B cell (primary cell): ENCODE measurements at places on chromosomes 7 and 10.

DNA sequence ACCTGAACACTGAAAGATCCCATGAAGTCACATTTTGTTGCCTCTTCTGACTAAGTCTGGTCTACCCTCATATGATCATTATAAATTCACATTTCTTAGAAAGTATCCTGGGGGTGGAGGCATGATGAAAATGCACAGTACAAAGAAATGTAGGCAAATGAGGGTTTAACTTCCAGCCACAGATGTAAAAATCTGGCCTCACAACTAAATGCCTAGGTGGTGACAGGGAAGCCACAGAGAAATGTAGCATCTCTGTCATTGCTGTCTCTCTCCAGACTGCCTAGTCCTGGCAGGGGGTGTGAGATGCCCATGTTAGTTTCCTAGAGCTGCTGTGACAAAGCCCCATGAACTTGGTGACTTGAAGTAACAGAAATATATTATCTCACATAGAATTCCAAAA lies 395.9 kb downstream of the SORCS3 start:
- no peak for DNase-seq

DNA sequence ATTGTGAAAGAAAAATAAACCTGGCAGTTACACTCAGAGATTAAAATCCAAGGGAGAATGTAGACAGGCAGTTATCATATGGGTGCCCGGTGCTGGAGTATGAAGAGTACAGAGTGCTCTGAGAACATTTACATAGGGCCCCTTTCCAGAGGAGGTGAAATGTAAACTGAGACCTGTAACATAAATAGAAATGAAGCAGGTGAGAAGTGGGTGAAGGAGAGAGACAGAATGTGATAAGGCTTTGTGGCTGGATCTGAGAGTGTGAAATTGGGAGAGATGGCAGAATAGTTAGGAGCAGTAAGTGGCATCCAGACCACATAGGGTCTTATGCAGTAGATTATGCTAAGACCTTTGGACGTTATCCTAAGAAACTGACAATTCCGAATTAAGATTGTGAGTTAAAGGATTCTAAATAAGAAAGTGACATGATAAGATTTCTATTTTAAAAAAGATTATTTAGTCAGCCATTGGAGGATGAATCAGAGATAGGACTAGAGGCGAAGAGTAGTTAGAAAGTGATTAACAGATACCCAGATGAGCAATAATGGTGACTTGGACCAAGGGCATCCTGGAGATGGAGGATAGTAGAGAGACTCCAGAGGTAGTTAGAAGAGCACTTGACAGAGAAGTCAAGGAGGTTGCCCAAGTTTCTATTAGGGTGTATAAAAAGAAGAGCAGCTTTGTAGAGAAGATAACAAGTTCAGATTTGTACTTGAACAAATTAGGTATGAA lies 36.7 kb downstream of the DNAH11 start:
- no peak for DNase-seq

GRCh38 chr7:151679071-151679708 lies 159.5 kb upstream of the RHEB start:
- DNase-seq: no peak

DNA sequence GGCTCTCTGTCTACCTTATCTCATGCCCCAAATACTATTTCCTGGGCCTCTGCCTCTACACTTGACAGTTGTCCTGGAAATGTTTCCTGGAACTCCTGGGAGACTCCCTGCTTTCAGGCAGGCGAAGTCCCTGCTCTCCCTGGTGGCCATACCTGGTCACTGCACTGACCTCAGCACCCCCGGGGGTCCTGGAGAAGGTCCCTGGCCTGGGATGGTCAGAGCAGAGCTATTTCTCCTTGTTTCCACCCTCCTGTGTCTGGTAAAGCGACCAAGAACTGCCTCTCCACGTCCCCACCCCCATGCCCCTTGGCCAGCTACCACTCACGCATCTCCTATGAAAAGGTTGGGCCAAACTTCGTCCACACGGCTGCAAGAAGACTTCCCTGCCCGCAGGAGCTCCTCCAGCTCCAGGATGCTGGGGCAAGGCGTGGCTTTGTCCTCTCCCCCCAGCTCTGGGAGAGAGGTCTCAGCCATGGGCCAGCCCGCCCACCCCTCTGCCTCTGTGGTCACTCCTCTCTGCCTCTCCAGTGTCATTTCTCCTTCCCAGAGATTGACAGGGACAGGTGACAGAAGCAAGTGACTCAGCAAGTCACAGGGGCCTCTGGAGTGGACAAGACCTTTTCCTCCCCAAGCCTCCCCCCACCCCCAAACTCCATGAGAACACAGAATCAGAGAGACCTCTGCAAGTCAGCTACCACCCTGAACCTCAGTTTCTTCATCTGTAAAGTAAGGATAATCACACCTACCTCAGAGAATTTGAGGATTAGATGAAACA lies 2.6 kb upstream of the SAMD8 start:
- no peak for DNase-seq

DNA sequence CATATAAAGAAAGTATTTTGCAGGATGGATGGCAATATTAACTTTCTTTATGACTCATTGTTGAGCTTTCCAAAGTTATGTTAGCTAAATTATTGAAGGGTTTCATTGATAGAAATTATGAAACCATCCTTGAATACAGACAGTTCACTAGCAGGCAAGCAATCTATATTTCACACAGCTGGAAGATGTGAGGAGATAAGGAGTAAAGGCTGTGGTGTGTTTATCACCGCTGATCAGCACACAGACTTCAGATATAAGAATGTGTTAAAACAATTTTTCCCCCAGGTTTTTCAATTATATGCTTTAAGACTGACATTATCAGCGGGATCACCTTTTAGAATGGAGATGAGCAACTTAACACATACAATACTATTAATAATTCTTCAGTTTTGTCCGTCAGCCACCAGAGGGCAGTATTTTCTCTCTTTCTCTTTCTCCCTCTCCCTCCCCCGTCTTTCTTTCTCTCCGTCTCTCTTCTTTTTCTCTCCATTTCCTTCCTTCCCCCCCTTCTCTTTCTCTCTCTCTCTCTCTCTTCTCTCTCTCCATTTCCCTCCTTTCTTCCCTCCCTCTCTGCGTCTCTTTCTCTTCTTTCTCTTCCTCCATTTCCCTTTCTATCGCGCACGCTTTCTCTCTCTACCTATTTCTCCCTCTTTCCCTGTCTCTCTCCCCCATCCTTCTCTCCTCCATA lies 62.9 kb upstream of the FAM171A1 start:
- peak; percentile 52 for DNase-seq

GRCh38 chr10:78579995-78580394 lies 488.8 kb upstream of the ZMIZ1 start:
- no peak for DNase-seq

- DNase-seq: no peak
Measured at GRCh38 chr10:36187380-36188079, 545.4 kb upstream of the FZD8 start.

DNA sequence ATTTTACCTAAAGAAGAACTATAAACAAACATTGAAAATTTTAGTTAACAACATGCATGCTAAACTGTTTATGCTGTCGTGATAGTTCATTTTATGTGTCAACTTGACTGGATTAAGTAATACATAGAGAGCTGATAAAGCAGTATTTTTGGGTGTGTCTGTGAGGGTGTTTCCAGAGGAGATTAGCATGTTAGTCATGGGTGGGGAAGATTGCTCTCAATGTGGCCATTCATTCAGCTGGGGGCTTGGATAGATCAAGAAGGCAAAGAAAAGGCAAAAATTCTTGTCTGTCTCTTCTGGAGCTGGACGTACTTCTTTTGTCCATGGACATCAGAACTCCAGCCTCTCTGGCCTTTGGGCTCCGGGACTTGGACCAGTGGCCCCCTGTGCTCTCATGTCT lies 172.9 kb upstream of the SEMA3E start:
- DNase-seq: no peak

GRCh38 chr10:51231754-51232153 lies 157.5 kb downstream of the PRKG1 start:
- no peak for DNase-seq

DNA sequence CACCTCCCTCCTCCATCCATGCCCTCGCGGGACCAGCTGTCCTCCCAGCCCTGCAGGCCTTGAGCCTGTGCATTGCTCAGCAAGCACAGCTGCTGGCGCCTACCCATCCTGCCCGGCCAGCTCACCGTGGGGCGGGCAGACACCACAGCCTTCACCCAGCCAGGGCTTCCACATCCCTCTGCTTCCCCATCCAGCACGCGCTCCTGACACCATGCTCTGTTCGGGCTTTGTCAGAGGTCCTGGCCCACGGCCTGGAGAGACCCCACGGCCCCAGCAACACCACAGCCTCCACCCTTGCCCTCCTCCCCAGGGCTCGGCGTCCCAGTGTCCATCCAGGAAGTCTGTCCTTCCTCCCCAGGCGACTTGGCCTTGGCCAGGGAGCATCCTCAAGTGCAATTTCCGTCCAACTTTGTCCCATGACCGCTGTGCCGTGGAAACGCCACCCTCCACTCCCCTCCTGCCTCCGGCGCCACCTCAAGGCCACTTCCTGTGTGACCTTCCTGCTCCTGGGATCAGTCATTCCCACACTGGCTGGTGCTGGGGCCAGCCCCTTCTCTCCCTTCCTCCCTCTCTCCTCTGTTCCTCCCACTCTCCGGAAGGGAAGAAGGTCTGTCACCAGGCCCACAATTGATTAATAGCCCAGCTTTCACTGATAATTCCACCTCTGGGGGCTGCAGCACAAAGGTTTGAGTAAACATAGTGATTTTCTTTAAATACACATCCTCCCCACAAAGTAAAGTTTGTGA lies 71.5 kb upstream of the SMNDC1 start:
- no peak for DNase-seq

GRCh38 chr7:37336259-37336658 lies 112.4 kb downstream of the ELMO1 start:
- peak; percentile 87 for DNase-seq

DNA sequence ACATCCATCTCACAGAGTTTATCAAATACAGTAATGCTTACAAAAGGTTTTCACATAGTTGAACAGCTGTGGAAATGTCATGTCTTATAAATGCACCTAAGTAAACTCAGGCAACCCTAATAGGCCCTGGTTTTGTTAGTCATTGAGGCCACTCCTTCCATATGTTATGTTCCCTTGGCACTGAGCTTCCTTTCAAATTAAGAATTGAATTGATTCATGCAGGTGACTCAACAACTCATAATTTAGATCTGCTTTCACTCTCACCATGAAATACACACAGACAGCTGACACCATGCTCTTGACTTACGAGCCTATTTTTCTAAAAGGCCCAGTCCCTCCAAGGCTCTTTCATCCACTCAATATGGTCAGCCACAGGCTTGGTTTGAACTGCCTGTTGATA lies 476.9 kb downstream of the KCNMA1 start:
- DNase-seq: no peak

DNA sequence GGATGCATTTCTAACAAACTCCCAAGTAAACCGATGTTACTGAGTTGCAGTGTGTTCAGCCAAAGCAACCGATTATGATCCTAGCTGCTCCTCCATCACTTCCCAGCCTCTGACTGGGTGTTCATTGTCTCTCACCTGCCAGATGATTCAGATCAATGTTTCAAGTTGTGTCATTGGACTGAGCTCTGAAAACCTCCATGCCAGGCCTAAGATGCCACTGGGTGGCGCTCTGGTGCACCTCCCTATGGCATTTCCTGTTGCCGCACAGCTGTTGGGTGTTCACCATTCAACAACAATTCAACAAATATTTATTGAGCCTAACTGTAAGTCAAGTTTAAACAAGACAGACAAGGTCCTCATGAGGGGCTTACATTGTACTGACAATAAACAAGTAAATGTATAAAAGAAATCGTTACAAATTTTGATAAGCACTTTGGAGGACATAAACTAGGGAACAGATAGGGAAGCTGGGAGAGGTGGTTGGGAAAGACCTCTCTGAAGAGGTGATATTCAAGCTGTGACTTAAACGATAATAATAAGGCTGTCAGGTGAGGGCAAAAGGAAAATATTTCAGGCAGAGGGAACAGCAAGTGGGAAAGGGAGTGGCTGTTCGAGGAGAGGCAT lies 22.8 kb downstream of the RGR start:
- DNase-seq: peak; percentile 22

GRCh38 chr7:115812794-115813193 lies 217.8 kb downstream of the TFEC start:
- DNase-seq: no peak

- no peak for DNase-seq
Measured at GRCh38 chr10:125130916-125131315, 29.4 kb downstream of the CTBP2 start.

DNA sequence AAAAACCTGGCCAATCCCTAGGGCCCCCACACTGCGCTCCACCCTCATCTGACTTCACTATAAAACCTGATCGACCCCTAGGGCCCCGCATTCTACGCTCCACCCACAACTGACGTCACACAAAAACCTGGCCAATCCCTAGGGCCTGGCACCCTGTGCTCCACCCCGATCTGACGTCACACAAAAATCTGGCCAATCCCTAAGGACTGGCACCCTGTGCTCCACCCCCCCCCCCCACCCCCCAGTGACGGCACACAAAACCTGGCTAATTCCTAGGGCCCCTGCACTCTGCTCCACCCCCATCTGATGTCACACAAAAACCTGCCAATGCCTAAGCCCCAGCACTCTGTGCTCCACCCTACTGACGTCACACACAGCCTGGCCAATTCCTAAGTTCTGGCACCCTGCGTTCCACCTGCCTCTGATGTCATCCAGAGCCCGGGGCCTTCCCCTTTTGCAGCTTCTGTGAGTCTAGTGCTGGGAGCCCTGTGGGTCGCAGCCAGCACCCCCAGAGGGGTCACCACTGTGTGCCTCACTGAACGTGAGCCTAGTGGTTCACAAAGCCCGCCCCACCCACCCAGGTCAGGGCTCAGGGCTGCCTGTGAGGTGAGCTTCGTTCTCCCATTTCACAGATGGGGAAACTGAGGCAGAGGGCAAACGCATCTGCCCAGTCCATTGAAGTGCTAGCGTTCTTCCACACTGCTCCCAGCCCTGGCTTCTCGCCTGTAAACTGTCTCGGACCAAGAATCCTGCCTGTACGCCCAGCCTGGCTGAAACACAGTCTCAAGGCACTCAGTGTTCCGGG lies 40.6 kb downstream of the MICALL2 start:
- DNase-seq: no peak

- no peak for DNase-seq
Measured at GRCh38 chr10:79166741-79167140, 98.0 kb downstream of the ZMIZ1 start.

DNA sequence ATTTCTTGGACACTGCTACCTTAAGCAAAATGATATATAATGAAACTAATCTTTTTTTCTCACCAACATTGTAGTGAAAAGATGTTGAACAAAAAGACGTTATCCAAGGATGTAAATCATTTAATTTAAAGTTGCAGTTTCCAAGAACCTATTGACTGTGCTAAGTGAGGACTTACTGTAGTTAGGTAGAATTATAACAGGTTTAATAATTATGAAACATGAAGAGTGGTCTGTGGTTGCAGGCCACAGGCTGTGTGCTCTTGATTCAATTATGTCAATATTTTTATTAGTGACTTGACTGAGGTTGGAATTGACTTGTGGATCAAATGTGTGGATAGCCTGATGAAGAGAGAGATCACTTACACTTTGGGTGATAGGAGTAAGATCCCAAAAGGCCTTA lies 478.1 kb downstream of the AUTS2 start:
- no peak for DNase-seq

- DNase-seq: no peak
Measured at GRCh38 chr7:145050415-145050814, 214.6 kb upstream of the TPK1 start.

GRCh38 chr10:123784646-123785045 lies 107.0 kb downstream of the CPXM2 start:
- DNase-seq: no peak

GRCh38 chr10:61529208-61529607 lies 76.0 kb upstream of the TMEM26 start:
- no peak for DNase-seq
